ENCODE measurements at places on chromosomes 16 and 17.

GRCh38 chr17:33803199-33803685 is 451.8 kb upstream of the CCL2 start:
- no peak for DNase-seq

DNA sequence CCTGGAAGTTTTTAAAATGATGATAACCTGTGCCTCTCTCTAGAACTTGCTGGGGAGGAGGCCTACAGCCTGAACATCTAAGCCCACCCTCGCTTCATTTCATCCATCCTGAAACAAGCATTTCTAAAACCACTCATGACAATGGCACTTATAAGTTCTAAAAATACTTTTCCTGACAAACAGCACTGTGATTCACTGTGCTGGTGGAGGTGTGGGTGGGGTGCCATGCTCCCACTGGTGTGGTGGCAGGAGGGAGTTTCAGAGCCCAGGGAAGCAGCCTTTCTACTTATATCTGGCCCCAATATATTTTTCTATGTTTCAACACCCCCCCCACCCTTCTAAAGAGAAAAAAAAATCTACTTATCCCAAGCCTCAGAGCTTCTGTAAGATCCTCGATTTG is 52.6 kb downstream of the RAB11FIP4 start:
- no peak for DNase-seq

- DNase-seq, result no peak
These were observed 6.6 kb downstream of the CDC42EP4 start for GRCh38 chr17:73304971-73305812.

DNA sequence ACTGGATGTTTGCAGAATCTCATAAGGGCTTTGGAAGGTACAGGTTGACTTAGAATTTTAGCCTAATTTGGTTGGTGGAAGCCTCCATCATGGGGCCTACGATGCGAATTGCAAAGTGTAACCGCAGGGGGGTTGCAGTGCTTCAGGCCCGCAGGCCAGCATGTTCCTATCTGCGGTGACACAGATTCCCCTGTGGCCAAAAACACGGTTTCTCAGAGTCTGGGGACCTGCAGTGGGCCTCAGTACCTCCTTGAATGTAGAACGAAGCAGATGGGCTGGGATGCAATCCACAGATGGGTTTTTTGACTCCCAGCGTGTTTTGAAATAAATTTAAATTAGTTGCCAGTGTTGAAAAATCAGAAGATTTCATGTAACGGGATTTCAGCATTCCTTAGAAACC is 34.7 kb downstream of the KIAA0513 start:
- no peak for DNase-seq

GRCh38 chr16:68079626-68080344 is 5.4 kb upstream of the NFATC3 start:
- no peak for DNase-seq

GRCh38 chr17:29390851-29391631 is 878 bp downstream of the TAOK1 start:
- DNase-seq, result no peak

- DNase-seq, result no peak
These were observed 158.9 kb upstream of the NOL11 start for GRCh38 chr17:67558740-67559380.

DNA sequence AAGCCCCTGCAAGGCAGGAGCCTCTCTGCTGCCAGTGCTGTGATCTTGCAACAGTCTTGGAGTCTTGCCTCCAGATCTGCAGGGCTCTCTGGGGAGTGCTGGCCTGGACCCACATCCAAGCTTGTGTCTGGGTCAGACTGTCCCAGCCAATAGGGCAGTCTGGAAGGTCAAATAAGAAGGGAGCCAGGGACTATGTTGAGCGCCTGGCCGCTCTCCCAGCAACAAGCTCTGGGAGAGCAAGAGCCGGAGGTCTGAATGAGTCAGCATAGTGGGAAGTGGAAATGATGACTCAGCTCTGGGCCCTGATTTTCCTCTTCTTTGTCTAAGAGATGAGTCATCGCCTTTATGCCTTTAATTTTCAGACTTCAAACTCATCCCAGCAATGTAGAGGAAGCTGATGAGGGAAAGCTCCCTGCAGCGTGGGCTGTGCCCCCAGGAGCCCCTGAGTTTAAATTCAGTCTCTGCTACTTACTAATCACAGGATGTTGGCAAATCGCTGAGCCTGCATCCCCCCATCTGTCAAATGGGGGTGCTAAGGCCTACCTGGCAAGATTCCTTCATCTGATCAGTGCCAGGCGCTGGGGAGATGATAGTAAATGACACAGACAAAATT is 43.6 kb upstream of the HAPSTR1 start:
- DNase-seq, result peak; percentile 98

DNA sequence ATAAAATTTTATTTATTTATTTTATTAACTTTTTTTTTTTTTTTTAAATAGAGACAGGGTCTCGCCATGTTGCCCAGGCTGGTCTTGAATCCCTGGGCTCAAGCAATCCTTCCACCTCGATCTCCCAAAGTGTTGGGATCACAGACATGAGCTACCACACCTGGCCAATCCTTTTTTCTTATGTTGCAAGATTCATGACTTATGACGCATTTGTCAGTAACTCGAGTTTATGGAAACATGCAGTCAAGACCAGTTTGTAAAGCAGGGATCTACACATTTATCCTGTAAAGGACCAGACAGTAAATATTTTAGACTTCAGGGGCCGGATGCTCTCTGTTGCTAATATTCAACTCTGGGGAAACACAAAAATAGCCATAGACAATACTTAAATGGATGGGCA is 9.4 kb upstream of the MAP2K6 start:
- no peak for DNase-seq

GRCh38 chr17:83057397-83057761 is 22.0 kb upstream of the METRNL start:
- no peak for DNase-seq

GRCh38 chr16:88407807-88408206 is 25.0 kb downstream of the ZNF469 start:
- no peak for DNase-seq

- DNase-seq, result no peak
These were observed 450.0 kb downstream of the PMP22 start for GRCh38 chr17:14815079-14815478.

DNA sequence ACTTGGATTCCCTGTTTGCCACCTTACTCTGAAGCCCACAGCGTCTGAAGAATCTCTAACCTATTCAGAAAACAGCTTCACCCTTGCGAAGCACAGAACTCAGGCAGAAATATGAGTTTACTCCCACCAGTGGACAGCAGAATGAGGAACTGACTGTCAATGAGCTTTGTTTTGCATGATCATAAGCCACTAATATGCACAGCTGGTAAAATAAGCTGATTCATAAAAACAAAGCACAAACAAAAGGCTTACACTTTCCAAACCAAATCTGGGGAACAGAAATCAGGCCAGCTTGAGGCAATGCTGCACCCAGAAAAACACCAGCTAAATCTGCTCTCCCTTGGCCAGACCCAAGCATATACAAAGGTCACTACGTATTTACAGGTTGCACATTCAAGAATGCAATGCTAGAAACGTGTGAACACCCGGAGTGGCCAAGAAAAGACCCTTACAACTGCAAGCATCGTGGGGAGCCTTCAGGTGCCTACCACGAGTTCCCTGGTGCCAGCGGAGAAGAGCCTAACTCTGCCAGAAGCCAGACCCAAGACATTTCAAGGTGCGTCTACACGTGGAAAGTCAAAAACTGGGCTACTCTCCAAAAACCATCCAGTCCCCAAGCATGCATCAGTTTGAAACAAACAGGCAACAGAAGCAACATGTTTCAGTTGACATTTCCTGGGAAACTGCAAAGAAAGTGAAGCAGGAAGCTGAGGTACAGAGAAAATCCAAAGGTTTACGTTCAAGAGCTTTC is 207.1 kb downstream of the ZFHX3 start:
- no peak for DNase-seq

DNA sequence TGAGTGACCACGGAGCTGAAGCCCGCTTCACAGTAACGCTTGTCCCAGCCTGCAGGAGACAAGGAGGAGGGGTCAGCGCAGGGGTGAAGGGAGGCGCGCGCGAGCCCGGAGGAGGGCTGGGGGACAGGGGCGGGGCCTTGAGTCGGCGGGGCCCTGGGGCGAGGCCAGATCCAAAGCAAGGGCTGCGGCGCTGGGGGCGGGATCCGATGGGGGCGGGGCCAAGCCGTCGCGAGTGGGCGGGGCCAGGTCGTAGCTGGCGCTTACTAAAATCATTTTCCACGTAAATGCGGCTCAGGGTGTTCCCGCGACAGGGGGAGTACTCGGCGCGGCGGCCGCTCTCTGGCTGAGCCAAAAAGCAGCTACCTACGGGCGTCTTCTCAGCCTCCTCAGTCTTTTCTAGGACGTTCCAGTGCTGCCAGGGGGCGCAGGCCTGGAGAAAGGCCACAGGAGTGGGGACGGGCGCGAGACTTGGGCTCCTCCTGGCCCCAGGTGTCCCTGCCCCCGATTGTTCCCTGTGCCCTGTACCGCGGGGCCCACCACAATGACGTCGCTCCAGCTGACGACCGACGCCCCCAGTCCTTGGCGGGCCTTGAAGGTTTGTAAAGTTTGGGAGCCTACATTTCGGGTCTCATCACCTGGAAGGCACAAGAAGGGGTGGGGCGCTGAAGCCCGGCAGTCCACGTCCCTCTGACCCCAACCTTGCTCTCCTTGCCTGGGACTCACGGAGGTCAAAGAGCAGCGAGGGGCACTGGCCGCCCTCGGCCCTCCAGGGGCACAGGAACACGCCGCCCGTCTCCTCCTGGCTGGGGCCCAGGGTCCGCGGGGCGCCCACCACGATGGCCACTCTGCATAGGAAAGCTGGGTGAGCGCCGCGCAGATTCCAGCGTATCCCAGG is 3.9 kb downstream of the ITGA2B start:
- no peak for DNase-seq

DNA sequence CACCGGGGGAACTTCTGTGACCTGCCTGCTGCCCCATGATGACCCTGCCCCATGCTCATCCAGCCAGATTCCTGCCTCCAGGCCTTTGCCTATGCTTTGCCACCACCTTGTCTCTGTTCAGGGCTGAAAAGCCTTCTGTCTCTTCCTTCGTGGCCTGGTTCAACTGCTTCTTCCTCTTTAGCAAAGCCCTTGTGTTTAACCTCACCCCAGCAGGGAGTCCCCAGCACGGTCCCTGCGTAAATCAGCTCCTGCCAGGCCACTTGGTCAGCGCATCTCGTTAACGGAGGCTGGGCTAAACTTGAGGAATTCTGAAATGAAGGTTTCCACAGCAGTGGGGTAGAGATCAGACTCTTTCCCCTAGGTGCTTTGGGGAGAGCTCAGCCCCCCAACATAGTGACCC is 16.1 kb upstream of the KCNJ12 start:
- no peak for DNase-seq

DNA sequence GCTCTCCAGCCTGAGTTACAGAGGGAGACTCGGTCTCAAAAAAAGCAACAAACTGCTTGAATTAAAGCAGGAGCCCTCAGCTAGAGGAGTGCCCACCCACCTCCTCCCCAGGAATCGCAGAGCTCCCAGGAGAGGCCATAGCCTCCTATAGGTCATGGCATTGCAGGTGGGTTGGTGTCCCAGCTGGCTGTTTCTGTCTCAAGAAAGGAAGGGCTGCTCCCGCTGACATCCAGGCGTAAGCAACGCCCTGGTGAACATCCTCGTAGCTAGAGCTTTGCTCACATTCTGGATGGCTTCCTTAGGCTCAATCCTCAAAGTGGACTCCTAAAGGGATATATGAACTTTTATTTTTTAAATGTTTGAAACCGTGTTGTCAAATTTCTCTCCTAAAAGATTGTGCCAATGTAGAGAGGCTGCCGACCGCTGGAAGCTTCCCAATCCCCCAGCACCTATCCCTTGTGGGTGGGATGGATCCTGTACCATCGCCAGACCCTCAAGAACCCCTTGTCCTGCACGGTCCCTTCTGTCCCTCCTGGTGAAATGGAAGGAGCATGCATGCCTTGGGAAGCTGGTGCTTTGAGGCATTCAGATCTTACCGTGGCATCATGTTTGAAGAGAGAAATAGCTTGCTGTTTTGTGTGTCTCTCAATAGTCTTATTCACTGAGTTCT is 5.9 kb downstream of the NLRC5 start:
- DNase-seq, result no peak

- DNase-seq, result no peak
These were observed 119.0 kb upstream of the HS3ST2 start for GRCh38 chr16:22694887-22695382.

GRCh38 chr17:4859816-4860625 is 26.9 kb downstream of the MINK1 start:
- DNase-seq, result no peak

- DNase-seq, result no peak
These were observed 949 bp upstream of the SPAG7 start for GRCh38 chr17:4968486-4969046.

- no peak for DNase-seq
These were observed 3.7 kb upstream of the C16orf78 start for GRCh38 chr16:49369651-49370611.

DNA sequence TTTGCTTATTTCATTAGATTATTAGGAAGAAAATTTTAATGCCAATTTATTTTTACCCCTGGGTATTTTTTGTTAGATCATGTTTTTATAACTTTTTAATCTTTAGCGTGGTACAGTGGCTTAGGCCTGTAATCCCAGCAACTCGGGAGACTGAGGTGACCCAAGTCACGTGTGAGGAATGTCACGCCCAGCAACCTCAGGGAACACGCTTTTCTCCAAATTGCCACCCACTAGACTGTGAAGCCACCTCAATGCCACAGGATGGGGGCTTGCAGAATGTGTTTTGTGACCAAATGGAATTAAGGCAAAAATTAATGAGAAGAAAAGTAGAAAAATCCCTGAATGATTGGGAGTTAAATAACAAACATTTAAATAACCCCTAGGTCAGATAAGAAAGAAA is 141.8 kb downstream of the LAT start:
- DNase-seq, result no peak

DNA sequence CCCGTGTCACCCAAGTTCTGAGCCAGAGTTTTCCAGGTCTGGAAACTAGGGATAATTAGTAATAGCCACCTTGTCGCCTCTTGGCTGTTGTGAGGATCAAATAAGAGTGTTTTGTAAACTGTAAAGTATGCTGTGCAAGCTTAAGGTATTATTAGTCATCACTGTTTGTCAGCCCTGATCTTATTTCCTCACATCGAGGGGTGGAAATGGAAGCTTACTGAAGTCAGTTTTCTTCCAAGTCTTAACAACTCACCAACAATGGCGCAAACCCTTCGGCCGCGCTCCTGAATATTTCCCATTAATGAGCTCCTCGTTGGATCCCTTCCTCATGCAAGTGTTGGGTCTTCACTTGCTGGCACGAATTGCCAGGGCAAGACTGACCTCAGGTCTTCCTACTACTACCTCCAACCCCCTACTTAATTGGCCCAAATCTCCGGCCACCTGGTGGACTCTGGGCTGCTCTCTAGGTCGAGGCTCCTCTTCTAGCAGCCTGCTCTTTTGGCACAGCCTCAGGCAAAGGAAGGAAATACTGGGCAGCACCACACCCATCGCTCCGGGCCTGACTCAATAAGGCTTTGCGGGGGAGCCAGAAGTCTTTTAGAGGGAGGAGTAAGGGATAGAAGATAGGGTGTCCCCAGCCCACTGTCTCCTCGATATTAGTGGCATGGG is 885 bp upstream of the SLC35B1 start:
- no peak for DNase-seq

- no peak for DNase-seq
These were observed 8.3 kb upstream of the GALK1 start for GRCh38 chr17:75773121-75773807.

Data from Panc1 (cell line).